ENCODE measurements at places on chromosomes 2 and 18.

DNA sequence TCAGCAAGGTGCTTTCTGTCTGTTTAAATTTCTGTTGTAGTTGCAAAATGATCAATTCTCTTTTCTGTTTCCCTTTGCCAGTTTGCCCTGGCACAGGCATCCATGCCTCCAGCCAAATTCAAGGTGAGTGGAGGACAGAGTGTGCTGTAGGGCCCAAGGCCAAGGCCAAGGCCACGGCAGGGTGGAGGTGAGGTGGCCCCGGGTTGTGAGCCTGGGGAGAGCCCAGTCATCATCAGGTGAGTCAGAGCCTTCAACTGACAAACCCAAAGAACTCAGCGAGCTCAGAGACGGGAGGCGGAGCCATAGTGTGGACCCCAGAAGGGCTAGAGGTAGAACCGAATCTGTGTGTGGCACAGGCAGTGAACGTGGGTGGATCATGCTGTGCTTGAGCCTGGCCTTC, 55.7 kb downstream of the BCL2L11 start:
- no peak for DNase-seq

DNA sequence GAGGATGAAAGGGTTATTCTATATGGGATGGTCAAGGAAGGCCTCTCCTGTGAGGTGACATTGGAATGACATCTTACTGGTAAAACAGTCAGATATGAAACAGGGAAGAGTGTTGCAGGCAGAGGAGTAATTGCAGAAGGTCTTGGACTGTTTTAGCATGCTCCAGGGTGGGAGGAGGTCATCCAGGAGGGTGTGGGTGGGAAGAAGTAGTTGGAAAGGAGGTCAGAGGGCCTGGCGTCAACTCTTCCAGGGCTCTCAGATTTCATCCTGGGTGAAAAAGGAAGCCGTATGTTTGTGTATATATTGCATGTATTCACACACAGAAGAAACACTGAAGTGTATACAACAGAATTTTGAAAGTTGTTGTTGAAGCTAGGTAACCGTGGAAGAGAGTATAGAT, 48.2 kb downstream of the ATP9B start:
- no peak for DNase-seq

DNA sequence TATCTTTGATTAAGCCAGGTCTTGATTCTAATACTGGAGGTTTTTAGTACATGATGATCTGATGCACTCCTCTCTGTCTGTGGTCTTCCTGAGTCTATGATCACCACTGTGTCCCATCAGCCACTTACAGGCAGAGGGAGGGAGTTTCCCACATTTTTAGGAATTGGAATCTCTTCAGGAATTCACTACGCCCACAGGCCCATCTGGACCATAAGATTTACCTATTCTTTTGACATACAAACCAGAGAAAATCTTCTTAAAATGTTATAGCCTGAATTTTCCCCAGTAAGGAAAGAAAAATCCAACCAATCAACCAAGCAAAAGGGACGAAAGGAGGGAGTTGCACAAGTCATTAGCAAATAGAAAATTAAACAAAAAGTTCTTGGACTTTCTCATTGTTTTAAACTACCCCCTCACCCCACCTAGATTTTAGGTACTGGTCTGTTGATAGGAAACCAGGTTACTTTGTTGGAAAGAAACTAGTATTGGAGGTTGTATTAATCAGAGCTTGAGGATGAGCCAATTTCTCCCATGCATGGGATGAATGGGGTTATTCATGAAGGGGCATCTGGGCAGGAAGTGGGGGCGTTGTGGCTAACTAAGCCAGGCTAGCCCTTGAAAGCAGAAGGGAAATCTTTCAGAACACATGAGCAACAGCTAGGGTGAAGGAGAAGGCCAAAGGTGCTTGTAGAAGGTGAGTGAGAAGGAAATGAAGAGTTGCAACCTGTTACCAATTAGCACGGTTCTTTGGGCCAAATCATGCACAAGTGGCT, 328.2 kb upstream of the MEX3C start:
- no peak for DNase-seq

- no peak for DNase-seq
Measured at GRCh38 chr2:160820691-160821090, 327.1 kb upstream of the RBMS1 start.

DNA sequence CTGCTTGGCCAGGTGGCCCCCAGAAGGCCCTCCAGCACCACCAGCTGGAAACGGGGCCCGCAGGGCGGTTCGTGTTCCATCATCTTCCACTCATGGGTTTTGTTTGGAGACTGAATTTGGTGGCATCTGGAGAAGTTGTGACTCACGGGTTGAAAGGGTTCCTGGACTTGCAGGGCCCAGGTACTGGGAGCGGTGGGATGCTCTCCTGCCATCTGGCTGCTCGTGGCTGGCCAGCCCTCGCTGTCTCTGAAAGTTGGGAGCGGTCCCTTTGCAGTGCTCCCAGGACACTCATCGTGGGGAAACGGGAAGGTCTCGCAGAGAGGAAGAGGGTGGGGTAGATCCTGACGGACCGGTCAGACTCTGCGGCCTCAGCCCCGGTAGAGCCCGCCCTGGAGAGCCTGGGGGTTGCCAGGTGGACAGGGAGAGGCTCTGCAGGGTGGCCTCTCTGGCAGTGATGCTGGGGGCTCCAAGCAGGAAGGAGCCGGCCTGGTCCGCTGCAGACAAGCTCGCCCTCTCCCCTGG, 47.5 kb downstream of the TWIST2 start:
- no peak for DNase-seq

DNA sequence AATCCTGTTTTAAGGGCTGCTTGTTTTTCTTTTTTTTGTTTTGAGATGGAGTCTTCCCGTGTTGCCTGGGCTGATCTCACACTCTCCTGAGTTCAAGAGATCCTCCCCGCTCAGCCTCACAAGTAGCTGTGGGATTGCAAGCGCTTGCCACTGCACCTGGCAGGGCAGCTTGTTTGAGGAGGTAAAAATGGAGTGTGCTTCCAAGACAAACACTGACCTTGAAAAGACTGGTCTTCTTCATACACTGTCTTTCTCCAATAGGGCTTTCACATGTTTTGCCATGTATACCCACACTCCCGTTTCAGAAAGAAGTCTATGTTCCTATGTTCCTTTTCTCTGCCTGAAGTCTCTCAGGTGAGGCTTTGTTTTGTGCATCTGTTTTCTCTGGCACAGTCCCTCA, 32.6 kb upstream of the LDAH start:
- DNase-seq, result no peak

GRCh38 chr2:47811668-47812067, 28.7 kb downstream of the MSH6 start:
- DNase-seq, result no peak

DNA sequence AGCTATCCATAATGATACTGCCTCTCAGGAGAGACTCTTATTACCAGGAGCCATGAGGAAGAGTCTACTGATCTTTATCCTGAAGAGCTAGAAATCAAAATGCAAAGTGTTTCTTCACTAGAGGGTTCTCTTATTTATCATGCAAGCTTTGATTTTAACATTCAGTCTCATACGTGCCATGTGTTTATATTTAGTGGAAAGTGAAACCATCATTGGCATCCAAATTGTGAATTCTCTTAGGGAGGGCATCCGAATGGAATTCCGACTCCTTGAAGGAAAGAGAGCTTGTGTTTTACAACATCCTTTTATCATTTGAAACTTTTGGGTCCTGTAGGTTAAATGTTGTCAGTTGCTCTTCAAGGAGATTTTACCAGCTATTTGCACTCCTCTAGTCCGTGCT, 170.4 kb upstream of the SESTD1 start:
- DNase-seq, result no peak

DNA sequence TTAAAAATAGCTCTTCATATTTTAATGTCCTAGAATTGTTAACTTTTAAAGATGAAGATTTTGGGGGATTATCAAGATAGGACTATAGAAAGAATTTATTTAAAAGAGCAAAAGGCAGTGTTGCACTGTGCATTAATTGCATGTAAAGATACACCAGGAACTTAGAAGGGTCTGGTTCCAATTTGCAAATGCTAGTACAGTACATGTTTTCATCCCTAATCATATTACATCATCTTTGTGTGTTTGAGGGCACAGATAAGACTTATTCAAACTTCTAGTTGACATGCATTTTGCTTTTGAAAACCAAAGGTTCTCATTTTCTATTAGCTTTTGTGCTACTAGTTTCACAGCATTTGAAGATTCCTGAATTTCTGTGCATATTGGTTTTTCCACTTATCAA, 231.7 kb upstream of the LYPD1 start:
- no peak for DNase-seq

DNA sequence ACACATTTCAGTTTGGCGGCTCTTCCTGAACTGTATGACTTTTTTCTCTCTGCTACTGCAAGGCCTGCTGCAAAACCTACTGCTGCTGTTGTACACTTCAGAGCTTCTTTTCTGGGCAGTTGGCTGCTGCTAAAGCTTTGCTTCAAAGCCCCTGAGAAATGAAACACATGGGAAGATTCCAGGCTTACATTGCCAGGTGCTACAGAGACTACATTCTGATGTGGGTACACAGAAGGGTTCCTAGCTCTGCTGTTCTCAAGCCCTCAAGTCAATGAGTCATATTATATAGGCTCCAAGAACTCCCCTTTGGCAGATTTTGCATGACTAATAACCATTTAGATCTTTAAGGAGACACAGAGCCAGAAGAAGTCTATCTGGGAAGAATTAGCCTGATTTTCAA, 12.9 kb upstream of the PGAP1 start:
- no peak for DNase-seq

DNA sequence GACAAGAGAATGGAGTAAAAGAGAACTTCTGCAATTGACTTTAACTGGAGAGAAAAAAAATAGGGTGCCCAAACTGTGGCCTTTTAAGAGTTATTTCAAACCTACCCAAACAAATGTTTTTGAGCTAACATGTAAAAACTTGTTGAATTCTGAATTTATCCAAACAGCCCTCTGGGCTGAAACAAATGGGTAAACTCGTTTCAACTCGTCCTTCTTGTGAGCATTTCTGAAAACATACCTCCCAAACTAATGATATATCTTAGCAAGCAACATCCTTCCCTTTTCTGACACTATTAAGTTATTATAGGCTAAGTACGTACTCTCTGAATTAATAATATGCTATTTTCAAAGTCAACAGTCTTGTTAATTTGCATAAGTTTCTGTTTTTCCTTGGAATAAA, 793.0 kb upstream of the ACVR2A start:
- DNase-seq, result no peak

DNA sequence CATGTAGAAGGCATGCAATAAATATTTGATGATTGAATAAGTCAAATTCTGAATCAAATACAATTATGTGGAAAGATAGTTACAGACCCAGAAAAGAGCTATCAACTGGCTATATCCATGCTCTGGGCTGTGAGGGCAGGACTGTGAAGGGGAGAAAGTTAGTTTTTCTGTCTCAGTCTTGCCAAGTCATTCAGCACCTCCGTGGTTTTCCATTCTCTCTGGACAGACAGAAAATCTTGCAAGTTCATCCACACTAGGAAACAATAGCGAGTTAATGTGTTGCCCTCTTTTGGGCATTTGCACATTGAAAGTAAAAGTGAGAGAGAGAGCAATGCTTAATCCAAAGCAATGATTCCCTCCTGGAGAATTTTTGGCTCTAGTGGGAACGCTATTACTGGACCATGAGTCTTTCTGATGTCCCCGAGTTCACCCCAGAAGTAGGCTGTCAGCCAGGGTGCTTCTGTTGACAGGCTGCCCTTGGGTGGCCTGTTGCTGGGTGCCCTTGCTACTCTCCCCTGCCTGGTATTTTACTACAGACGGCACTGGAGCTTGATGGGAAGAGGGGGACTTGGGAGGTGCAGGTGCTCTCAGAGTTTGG, 238.3 kb downstream of the LOXHD1 start:
- DNase-seq, result no peak

GRCh38 chr2:15693382-15693781, 101.7 kb downstream of the DDX1 start:
- no peak for DNase-seq

GRCh38 chr2:125901278-125901677, 754.7 kb upstream of the GYPC start:
- DNase-seq, result no peak

- DNase-seq, result no peak
Measured at GRCh38 chr2:80111185-80111584, 193.4 kb downstream of the LRRTM1 start.

DNA sequence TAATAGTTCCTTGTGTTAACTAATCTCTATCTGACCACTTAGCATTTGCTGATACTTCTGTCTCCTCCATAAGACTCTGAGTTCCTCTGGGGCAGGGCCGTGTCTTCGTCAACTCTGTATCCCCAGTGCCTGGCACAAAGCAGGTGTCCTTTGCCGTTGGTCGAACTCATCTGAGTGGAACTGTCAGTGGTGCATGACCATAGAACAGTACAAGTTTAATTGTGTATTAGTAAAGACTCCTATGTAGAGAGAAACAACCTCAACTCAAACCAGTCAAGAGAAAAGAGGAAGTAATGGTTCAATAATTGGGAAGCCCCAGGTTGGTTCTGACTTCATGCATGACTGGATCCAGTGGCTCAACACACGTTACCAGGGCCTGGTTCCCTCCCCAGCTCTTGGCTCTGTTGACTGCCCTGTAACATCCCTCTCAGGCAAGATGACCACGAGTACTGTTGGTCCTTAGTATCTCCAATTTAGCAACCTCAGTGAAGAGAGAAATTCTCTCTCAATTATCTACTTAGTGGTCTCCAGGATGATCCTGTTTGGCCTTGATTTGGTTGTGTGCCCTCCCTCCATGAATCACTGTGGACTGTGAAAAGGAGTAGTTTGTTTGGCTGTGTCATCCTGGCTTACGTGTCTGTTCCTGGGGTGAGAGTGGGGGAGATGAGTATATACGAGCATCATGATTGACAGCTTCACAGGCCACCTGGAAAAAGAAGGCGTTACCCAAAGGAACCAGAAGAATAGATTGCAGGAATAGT, 58.5 kb upstream of the MSH6 start:
- no peak for DNase-seq

DNA sequence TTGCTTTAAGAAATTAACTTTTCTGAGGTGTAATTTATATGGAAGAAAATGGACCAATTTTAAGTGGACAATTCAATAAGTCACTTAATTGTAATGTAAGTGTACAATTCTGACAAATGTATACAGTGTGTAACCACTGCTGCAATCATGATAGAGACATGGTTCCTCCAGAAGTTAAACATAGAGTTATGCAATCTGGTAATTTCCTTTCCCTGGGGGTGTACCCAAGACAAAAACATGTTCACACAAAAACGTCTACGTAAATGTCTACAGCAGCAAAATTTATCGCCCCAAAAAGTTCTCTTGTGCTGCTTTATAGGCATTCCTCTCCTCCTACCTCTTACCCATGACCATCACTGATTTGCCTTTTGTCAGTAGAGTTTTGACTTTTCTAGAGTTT, 141.5 kb downstream of the AQP4 start:
- no peak for DNase-seq

GRCh38 chr2:43787895-43788294, 14.1 kb downstream of the DYNC2LI1 start:
- no peak for DNase-seq

DNA sequence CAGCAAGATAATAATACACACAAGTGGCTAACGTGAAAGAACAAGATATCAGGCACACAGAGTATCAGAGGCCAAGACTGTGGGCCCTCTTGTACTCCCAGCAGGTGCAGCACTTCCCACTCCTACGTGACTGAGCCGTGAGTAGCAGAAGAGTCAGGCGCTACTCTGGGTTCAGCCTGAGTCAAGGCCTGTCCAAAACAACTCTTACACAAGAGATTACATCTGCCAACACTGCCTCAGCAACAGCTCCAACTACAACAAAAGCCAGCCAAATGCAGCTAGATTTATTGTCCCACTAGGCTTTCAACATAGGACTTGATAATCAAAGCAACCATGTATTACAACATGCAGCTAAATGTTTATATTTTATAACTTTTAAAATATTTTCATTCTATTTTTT, 56.2 kb downstream of the ITSN2 start:
- no peak for DNase-seq

Measured in stimulated activated CD8-positive, alpha-beta memory T cell treated with anti-CD3 and anti-CD28 coated beads, Interleukin-15, amount 100 ng/mL, for 24 hours (primary cell).